ENCODE measurements at places on chromosomes 4 and X.

GRCh38 chrX:14802943-14803710 lies 69.7 kb downstream of the FANCB start:
- no peak for DNase-seq

GRCh38 chrX:154542723-154543424 lies 3.8 kb downstream of the G6PD start:
- peak; percentile 32 for DNase-seq

DNA sequence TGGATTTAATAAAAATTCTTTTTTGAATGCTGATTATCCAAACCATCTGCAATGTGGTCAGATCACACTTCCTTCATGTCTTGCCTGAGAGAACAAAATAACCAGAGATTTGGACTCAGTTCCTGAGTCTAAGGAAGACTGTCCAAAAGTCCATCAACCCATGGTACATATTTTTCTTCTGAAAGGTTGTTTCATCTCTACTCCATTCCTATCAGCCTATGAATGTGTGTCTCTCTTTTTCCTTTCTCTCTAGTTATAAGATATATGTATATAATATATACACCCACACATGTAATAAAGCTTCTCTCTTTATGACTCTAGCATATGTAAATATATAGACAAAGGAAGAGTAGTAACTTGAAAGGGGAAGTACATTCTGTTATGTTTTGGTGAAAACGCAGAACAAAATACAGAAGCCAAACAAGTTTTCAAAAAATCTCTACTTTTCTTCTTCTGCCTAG lies 226.9 kb downstream of the ARHGAP24 start:
- DNase-seq, result no peak

- DNase-seq, result peak; percentile 55
Measured at GRCh38 chr4:135775909-135776308, 1574.3 kb upstream of the PABPC4L start.

DNA sequence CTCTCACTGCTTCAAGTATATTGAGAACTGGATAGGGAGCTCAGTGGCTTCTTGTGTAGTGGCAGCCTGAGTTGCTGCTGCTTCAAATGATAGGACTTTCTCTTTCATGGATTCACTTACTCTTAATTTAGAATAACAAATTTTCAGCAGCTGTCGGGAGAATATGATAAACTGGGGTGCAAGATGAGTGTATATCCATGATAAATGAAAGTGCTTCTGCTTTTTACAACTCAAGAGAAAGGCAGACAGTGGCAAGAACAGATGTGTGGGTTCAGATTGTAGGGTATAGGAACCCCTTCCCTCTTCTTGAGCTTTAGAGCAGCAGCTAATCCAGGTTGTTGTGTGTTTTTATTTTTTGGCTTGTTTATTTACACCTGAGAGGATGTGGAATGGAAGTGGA lies 1.0 kb downstream of the SH3BGRL start:
- no peak for DNase-seq

GRCh38 chrX:64152857-64153256 lies 52.7 kb downstream of the AMER1 start:
- peak; percentile 6 for DNase-seq

DNA sequence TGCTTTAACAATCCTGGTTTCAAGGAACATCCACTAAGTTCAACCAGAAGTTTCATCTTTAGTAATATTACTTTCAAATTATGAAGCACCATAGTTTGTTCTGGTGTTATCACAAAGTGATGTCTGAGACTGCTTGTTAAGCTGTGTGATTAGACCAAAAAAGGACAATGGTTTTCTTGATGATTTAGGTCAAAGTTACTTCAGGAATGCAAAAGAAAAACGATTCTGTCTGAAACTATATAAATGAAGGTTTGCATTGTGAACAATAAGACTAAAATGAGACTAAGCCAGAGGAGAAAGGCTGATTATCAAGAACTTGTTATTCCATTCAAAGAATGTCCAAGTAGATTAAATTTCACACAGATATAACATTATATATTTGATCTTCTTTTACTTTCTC lies 122.4 kb upstream of the ETNPPL start:
- DNase-seq, result no peak

GRCh38 chrX:11450354-11450753 lies 157.1 kb downstream of the AMELX start:
- DNase-seq, result no peak

GRCh38 chrX:11273544-11273943 lies 19.7 kb upstream of the AMELX start:
- no peak for DNase-seq
